ENCODE measurements at places on chromosomes 4 and X. TPM values are rescaled to one million over a fixed set of nuclear protein-coding genes. Genes with fewer than 3 reads are reported as not detected.

- no peak for DNase-seq
These were observed 371.4 kb upstream of the FAM241A start for GRCh38 chr4:111773858-111774257.

DNA sequence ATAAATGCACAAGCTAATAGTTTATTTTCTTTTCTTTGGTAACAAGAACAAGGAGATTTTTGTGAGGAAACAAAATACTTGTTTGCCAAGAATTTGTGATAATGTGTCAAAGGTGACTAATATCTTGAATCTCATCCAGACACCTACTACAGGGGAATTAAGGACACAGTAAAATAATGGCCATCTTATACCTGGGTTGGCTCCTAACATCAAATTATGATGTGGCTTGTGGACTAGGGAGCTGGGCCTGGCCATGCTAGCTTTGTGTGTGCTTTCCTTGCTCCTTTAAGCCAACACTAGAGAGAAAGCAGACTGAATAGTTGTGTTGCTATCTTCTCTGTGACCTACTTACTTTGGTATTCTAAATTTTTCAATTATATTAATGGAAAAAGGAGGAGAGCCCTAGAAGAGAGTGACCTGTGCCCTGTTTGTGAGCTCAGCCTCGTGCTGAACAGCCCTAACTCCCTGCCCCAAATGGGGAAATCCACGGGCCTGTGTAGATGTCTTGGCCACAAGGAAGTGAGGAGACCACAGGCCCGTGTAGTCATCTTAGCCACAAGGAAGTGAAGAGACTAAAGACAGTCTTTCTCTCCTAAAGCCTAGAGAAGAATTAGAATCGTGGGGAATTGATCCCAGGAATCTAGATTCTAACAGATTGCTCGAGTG is 23.3 kb downstream of the ARHGAP24 start:
- DNase-seq = no peak

GRCh38 chrX:126658447-126658846 is 105.8 kb upstream of the DCAF12L1 start:
- no peak for DNase-seq

GRCh38 chr4:123617791-123618190 is 221.2 kb downstream of the SPRY1 start:
- no peak for DNase-seq

DNA sequence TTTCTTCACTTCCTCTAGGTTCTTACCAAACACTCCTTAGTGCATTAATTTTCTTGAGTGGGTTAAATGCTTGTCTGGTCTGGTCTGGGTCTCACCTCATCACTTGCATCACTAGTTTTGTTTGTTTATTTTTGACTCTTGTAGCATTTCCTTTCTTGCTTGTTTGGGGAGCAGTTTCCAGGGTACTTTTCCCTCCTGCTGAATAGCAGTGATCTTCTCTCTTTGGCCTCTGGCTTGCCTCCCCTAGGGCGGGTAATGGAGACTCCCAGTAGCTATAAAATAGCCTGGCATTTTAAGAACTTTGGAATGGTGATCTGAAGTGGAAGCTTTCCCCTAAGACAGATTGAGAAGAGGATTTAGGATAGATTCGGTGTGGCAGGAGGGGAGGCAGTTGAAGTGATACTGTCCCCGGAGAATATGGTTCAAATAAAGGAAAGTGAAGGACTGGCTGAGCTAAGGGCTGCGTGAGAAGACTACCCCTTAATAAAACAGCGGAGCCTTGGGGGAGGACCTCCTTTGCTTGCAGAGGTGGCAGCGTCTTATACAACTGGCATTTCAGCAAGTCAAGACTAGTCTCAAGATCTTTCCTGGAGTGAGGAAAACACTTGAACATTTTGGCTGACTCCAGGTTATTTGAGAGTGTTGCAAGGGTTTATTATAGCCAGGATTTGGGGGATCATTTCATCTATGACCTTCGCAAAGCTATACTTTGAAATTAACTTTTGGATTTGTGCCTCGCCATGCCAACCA is 190.6 kb downstream of the FRAS1 start:
- DNase-seq = no peak

GEMIN8 gene
- total RNA-seq = 10.6 TPM

DNA sequence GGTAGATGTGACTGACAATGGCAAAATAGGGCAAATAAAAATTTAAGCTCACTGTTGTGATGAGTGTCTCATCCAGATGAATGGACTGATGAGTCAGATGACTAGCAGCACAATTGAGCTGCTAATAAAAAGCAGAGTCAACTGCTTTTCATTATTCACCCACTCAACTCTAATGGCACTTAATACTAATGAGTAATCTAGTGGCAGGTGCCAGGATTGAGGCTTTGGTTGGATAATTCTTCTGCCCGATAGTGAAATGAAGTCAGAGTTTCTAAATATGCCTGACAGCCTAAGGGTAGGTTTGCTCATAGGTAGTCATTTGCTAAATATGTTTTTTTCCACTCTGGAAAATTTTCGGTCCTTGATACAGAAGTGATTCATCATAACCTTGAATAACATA is 10.4 kb downstream of the OGT start:
- DNase-seq = no peak
